Ovary (tissue), 10 donors: ENCODE measurements at places on chromosomes 6 and 20.

DNA sequence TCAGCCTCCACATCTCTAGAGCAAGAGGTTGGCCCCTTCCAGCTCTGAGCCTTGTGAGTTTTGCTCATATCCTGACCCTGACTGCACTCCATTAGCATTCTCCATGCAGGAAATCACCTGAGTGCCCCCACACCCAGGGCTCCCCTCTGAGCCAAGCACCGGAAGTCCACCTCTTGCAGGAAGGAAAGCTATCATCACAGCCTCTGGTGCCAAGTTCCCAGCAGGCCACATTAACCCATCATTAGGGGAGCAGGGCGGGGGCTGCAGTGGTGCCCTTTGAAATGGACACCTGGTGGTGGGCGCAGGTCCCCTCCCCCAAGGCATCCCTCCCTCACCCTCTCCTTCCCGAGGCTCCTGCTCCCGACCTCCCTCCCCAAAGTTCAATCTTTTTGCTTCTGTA is 16.1 kb downstream of the GRM4 start:
- H3K4me1 ChIP-seq, result no peaks in the 10 kb centered on the region
- no peak overlapping the region for H3K4me3 ChIP-seq
- DNase-seq, result no peak
- no peaks in the 10 kb centered on the region for H3K27me3 ChIP-seq
- no peaks in the 10 kb centered on the region for H3K36me3 ChIP-seq
- no peak overlapping the region for H3K27ac ChIP-seq

- DNase-seq, result no peak
- H3K36me3 ChIP-seq, result no peaks in the 10 kb centered on the region
- H3K4me1 ChIP-seq, result no peaks in the 10 kb centered on the region
These were observed 784.4 kb downstream of the MAFB start for GRCh38 chr20:39904476-39905112.

DNA sequence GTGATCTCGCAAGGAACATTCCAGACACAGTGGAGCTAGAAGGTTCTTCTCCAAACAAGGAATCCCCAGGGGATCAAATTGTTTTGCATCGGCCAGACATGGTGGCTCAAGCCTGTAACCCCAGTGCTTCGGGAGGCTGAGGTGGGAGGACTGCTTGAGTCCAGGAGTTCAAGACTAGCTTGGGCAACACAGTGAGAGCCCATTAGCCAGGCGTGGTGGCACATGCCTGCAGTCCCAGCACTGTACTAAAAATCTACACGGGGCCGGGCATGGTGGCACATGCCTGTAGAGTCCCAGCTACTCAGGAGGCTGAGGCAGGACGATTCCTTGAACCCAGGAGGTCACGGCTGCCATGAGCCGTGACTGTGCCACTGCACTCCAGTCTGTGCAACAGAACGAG is 15.3 kb downstream of the GMEB2 start:
- DNase-seq, result no peak
- no peak overlapping the region for H3K27ac ChIP-seq
- H3K4me3 ChIP-seq, result no peak overlapping the region
- H3K27me3 ChIP-seq, result no peaks in the 10 kb centered on the region

GRCh38 chr20:48962421-48962820 is 40.9 kb downstream of the ARFGEF2 start:
- no peaks in the 10 kb centered on the region for H3K36me3 ChIP-seq
- no peak overlapping the region for H3K27ac ChIP-seq
- no peaks in the 10 kb centered on the region for H3K27me3 ChIP-seq
- DNase-seq, result no peak
- no peak overlapping the region for H3K4me3 ChIP-seq

DNA sequence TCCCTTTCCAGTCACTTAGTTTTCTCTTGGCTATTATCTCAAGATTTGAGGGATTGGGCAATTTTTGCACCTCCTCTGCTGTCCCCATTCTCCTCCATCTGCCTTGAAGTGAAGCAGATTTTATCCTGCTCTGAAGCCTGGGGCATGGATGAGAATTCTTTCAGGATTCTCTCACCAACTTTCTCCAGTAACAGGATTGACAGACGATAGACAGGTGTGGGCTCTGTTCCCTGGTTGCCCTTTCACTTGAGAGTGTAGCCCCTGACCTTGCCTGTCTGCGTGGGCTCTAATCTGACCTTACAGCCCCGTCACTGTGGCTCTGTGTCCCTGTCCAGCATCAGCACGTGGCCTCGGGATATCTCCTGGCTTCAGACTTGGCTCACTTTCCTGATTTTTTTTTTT is 27.1 kb downstream of the CDYL start:
- no peak for DNase-seq
- H3K4me3 ChIP-seq, result no peak overlapping the region
- no peaks in the 10 kb centered on the region for H3K36me3 ChIP-seq
- H3K27me3 ChIP-seq, result no peaks in the 10 kb centered on the region

DNA sequence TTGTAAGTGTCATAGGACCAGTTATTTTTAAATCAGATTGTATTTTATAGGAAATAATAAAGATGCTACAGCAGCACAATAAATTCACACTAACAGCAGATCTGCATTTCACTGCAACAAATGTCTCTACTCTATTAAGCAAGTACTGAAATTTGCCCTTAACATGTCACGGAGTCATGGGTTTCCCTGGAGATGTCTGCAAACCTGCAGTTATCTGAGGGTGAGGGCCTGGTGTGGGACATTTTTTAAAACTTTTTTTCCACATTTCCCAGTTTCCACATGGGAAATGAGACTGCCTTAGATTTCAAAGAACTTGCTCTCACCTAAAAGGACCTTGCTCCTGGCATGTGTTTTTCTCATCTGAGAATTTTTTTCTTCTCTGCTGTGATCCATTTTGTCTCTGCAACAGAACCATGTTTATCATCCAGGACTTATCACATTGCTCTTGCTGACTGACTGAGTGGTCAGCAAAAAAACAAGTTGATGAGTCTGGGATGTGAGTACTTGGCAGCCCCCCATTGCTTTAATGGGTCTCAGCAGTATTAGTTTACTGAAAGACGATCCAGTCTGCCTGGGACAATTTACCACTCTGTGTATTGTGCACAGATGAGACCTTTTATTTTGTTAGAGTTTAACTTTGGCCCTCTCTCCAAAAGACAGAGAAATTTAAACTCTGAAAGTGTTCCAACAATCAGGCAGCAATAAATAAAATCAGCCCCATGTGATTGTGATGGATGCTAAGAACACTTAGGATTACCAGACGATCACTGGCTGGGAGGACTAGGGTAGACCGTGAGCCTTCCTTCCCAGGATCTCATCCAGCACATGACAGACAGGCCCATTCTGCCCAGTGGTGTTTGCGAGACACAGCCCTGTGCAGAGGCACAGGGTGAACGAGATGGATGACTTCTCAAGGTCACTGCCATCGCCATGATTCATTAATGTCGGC is 268.8 kb downstream of the BTBD9 start:
- no peaks in the 10 kb centered on the region for H3K27me3 ChIP-seq
- H3K27ac ChIP-seq, result no peak overlapping the region
- peaks cover 7% of the 10 kb centered on the region for H3K4me1 ChIP-seq
- no peaks in the 10 kb centered on the region for H3K36me3 ChIP-seq
- no peak overlapping the region for H3K4me3 ChIP-seq

DNA sequence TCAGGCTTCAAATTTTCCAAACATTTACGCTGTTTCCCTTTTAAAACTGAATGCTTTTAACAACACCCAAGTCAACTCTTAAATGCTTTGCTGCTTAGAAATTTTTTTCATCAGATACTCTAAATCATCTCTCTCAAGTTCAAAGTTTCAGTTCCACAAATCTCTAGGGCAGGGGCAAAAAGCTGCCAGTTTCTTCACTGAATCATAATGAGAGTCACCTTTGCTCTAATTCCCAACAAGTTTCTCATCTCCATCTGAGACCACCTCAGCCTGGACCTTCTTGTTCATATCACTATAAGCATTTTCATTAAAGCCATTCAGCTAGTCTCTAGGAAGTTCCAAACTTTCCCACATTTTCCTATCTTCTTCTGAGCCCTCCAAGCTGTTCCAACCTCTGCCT is 69.1 kb downstream of the RNF217 start:
- DNase-seq, result no peak
- no peak overlapping the region for H3K27ac ChIP-seq
- no peaks in the 10 kb centered on the region for H3K36me3 ChIP-seq
- H3K4me1 ChIP-seq, result no peaks in the 10 kb centered on the region

DNA sequence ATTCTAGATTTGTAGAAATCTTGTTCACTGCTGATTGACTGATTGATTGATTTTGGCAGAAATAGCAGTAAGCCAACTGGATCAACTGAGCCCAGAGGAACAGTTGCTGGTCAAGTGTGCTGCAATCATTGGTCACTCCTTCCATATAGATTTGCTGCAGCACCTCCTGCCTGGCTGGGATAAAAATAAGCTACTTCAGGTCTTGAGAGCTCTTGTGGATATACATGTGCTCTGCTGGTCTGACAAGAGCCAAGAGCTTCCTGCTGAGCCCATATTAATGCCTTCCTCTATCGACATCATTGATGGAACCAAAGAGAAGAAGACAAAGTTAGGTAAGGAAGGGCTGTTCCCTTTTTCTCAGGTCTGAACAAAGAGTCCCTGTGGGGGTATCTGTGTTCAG is 31.2 kb downstream of the TREML1 start:
- DNase-seq, result no peak
- H3K27me3 ChIP-seq, result no peaks in the 10 kb centered on the region
- no peaks in the 10 kb centered on the region for H3K36me3 ChIP-seq
- no peak overlapping the region for H3K27ac ChIP-seq

DNA sequence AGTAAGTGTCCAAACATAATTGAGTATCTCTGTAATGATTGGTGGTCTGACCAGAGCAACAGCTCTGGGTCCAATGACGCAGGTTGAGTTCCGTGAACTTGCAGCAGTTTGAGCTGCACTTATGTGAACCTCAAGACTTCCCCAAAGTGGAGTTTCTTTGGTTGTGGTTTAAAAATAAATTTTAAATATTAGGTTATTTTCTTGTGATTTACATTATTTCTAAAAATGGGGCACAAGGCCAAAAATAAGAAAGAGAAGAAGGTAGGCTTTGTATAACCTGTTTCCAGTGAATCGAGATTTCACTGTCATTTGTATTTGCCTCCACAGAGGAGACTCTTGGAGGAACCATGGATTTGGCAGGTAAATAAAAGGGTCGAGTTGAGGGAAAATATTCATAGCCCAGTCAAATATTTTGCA is 166.4 kb upstream of the ZNF217 start:
- no peaks in the 10 kb centered on the region for H3K27me3 ChIP-seq
- H3K4me1 ChIP-seq, result no peaks in the 10 kb centered on the region
- no peaks in the 10 kb centered on the region for H3K36me3 ChIP-seq
- H3K4me3 ChIP-seq, result no peak overlapping the region
- DNase-seq, result no peak

- H3K27me3 ChIP-seq, result no peaks in the 10 kb centered on the region
- no peaks in the 10 kb centered on the region for H3K36me3 ChIP-seq
- H3K4me3 ChIP-seq, result no peak overlapping the region
- DNase-seq, result no peak
These were observed 63.4 kb downstream of the QRSL1 start for GRCh38 chr6:106692819-106693208.

DNA sequence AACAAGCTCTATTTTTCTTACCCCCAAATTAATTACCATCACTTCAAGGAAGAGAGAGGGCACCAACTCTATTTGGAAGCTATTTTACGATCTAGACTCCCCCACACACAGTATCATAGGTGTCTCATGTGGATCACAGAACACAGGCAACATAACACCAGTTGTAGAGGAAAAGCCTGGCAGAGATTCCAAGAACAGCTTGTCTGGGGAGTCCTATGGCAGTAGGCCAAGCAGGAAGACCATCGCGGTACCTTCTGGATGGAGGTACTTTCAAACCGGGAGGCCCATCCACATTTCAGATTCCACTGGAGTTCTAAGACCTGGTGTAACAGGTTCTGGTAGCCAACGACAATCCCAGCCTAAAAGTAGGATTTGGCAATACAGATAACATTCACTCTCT is 37.6 kb upstream of the SPDEF start:
- no peaks in the 10 kb centered on the region for H3K27me3 ChIP-seq
- H3K27ac ChIP-seq, result no peak overlapping the region
- no peak overlapping the region for H3K4me3 ChIP-seq
- H3K4me1 ChIP-seq, result peaks cover 7% of the 10 kb centered on the region
- DNase-seq, result no peak

GRCh38 chr6:30571762-30572082 is 480 bp downstream of the ABCF1 start:
- H3K4me3 ChIP-seq, result peak overlapping the region; percentile 75
- peaks cover 7% of the 10 kb centered on the region for H3K4me1 ChIP-seq
- DNase-seq, result no peak
- no peaks in the 10 kb centered on the region for H3K27me3 ChIP-seq

DNA sequence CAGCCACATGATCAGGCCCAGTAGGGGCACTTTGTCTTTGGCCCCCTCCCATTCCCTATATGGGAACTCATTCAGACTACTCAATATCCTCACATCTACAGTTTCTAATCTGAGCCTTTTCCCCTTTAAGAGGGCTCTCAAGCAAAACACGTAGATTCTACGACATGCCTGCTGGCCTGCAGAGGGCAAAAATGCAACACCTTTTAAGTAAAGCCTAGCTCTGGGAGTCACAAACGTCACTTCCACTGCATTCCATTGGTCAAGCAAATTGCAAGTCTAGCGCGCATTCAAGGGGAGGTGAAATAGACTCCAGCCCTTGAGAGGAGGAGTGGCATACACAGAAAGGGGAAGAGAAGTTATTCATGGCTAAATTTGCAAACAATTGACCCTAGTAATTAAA is 70.6 kb downstream of the CDC40 start:
- no peak overlapping the region for H3K27ac ChIP-seq
- H3K36me3 ChIP-seq, result no peaks in the 10 kb centered on the region
- H3K27me3 ChIP-seq, result no peaks in the 10 kb centered on the region
- no peak for DNase-seq
- H3K4me3 ChIP-seq, result no peak overlapping the region

DNA sequence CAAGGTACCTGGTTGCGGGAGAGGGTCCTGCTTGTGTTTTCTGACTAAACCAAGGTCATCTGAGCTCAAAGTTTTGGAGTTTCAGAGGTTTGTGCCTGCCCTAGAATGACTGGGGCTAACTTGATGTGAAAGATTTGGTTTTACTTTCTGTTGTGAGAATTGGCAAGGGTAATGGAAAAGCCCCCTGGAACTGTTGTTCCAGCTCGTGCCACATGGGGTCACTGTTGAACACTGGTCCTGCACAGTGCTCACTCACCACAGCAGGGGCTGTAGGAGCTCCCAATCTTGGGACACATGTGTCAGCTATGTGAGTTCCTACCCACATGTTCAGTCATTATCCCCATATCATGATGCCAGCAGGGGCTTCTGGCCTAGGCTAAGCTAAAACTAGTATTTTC is 6.5 kb downstream of the TGM6 start:
- H3K27ac ChIP-seq, result no peak overlapping the region
- H3K36me3 ChIP-seq, result no peaks in the 10 kb centered on the region
- no peaks in the 10 kb centered on the region for H3K27me3 ChIP-seq
- no peak overlapping the region for H3K4me3 ChIP-seq

DNA sequence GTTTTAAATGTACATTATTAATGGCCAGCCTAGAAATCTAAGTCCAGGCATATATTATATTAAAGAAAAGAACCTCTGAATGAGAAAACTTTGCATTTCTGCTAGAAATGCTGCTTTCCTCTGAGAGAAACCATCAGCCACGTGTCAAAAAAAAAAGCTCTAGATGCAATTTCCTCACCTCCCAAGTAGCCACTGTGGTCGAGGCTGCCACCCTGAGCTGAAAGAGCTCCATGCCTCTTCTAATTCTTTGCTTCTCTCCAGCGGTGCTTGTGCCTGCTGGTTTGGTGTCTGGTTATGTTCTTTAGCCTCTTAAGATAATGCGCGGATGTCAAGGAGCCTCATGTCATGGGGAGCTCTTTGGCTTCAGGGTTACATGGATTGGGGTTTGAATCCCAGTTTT is 316.0 kb downstream of the TFAP2C start:
- H3K27me3 ChIP-seq, result no peaks in the 10 kb centered on the region
- no peak for DNase-seq
- no peaks in the 10 kb centered on the region for H3K4me1 ChIP-seq
- no peak overlapping the region for H3K27ac ChIP-seq
- no peak overlapping the region for H3K4me3 ChIP-seq
- no peaks in the 10 kb centered on the region for H3K36me3 ChIP-seq
